ENCODE measurements at places on chromosomes 1 and 21.

- DNase-seq, result no peak
Measured at GRCh38 chr1:61247881-61248752, 165.8 kb downstream of the NFIA start.

DNA sequence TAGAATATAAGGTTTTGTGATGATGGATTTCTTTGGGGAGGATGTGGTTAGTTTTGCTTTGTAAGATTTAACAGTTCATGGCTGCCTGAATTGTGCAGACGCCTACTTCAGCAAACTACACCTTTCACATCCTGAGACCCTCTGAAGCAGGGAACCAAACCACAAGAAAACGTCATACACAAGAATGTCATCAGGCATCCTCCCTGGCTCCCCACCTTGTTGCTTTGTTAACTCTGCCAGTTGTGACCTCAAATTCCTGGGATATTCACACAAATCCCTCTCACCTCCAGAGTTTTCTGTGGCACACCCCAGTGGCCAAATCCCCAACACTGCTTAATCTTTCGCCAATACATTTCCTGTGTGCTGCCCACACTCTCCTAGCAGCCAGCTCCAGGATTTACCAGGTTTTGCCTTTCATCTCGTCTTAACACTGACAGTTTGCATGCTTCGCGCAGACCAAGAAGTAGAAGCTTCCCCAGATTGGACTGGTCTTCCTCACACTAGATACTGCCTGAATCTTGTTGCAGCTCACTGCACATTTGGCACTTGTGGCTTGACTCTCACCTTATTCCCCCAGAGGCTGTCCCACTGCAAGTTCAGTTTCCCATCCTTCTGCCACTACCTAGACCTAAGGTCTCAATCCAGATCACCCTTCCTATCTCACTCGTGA is 51.1 kb upstream of the CTTNBP2NL start:
- DNase-seq, result no peak

DNA sequence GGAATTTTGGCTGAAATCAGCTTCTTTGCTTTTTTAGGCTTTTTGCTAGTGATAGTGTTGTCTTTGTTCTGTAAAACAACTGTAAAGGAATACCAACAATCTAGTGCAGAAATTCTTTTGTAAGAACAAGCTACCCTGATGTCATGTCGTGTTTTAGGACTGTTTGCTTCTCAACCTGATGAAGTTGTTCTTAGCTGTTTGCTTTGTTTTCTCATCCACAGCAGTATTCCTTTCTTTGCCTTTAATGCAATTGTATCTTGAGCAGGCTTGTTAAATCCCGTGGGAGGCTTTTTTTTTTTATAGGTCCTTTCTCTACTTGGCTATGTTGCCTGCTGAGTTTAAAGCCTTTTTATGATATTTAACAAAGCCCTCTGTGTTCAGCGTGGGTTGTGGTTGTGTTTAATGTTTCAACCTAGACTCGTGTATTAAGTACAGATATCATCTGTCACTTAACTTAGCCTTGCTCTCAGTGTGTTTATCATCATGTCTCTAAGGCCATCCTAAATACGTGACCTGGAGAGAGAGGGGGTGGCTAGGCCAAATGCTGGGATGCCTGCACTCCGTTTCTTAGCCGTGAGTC is 31.6 kb downstream of the ADARB1 start:
- no peak for DNase-seq

DNA sequence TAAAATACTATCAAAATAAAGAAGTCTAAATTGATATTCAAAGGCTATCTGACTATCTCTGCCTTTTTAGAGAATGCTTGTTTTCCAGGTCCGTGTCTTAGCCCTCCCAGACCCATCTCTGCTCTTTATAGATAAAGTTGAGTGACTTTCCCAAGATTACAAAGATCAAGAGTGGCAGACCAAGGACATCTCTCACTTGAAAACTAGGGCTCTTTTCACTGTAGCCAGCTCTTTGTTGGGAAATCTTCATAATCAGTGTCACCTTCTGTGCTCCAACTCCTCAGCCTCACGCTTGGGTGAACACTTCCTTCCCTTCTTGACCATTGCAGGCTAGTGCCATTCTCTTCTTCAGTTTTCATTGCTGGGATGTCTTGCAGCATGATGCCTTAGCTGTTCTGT is 211.1 kb downstream of the PBX1 start:
- no peak for DNase-seq

- DNase-seq, result peak; percentile 87
Measured at GRCh38 chr21:37829447-37829846, 86.8 kb downstream of the KCNJ6 start.

GRCh38 chr1:56028244-56028643 is 551.1 kb downstream of the PLPP3 start:
- DNase-seq, result peak; percentile 39

DNA sequence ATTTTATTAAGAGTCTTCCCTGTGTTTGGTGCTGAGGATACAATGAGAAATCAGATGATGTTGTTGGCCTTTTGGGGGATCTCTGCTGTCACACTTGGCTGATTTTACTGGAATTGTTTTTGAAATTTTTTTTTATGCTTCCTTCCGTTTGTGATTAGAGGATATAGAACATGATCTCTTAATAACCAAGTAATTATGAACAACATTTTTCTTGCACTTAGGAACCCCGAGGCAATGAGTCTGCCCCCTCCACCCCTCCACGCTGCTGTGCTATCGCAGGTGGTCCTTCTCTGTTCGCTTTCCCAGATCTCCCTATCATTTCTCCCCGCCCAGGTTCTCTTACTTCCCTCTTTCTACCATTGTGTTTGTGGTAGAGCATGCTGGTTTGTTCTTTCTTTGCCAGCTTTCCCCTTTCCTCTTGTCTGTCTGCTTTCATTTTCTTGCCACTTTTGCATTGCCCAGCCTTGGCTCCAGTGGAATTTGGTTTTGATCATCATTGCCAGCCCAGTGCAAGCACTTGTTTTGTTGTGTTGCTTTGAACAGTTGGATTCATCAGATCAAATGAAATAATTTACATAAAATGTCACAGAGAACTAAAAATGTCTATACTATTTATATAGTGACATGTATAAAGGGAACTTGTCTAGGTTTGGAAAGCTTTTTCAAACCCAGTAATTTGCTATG is 73.1 kb upstream of the SCCPDH start:
- no peak for DNase-seq

DNA sequence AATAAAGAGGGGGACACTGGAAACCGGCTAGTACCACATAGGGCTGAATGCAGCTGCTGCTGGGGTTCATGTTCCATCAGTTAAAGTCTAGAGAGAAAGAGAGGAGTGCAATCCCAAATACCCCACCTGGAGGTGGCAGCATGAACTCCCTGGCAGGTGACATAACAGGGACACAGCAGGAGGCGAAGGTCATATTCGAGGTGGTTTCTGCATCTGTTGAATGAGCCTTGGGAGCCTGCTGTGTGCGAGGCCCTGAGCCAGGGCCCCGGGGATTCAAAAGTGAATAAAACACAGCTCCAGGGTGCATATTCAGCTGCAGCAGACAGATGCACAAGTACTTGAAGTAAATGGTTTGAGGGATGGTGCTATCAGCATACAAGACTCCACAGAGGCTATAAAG is 456.8 kb downstream of the SETD4 start:
- peak; percentile 43 for DNase-seq

GRCh38 chr1:18010945-18011344 is 96.7 kb upstream of the IGSF21 start:
- no peak for DNase-seq

DNA sequence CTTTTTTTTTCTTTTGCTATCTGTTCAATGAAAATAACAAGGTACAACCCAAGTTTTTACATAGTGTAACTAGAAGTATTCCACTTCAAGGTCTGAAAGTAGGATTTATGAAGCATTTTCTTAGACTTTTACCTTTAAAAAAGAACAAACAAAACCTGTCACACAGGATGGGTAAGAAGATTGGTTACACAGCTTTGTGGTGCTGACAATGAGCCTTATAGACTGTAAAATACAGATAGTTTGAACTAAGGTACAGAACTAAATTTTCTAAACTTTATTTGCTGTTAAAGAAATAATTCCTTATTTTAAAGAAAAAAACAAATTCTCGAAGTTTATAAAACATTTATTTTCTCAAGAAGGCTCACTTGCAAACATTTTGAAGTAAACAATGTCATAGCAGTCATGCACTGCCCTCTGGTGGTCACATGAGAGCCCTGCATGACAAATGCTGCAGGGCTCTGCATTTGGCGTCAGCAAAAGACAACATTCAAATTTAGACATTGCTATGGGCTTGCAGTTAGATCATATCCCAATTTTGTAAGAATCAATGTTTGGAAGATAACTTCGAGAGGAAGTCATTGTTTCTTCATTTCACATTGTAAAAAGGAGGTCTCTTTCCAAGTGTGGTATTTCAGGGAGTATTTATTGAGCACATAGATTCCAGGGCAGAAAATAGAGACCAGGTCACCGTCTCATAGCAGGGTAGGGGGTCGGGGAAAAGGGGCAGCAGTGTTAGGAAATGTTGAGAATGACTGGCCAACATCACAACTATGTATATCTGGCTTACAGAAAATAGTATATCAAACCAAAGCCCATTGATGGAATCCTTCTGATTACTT is 115.3 kb upstream of the FMN2 start:
- DNase-seq, result peak; percentile 81

GRCh38 chr1:166999500-167000055 is 10.5 kb downstream of the MAEL start:
- no peak for DNase-seq

DNA sequence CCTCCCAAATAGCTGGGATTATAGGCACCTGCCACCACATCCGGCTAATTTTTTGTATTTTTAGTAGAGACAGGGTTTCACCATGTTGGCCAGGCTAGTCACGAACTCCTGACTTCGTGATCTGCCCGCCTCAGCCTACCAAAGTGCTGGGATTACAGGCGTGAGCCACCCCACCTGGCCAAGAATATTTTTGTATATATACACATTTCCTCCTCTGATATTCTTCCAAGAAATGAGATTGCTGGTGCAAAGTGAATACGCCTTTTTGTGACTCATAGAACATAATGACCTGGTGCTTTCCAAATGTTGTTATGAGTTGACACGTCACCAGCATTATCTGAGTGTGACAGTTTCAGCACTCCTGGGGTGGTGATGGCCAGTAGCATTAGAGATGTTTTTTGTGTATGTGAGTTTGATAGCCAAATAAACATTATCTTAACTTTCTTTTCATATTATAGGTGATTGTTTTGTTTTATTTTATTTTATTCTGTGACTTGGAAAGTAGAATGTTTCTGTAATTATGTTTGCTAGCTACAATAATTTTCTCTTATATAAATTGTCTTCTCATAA is 54.9 kb downstream of the KCNK1 start:
- peak; percentile 29 for DNase-seq

DNA sequence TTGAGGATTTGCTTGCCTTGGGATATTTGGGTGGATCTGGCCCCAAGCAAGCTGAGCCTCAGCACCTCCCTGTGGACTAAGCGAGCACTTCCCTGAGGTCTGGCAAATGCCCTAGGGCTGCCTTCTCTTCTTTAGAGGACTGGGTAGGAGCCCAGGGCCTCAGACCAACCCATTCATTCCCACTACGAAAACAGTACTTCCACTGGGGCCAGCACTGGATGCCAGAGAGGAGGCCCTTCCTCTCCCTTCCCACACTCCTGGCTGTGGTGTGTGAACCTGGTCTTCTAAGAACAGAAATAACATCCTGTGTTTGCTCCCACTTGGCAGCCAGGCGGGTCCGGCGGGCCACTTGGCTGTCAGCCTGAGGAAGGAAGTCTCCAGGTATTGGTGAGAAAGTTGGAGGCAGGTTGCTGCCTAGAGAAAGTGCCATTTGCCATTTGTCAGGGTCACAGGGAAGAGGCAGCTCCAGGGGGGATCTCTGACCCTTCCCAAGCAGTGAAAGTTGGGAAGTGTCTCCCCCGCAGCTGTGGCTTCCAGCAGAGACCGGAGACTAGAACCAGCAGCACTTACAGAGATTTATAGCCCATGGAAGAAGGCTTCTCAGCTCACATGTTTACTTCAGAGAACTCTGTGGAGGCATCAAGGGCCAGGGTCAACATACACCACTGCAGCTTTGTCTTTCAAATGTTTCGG is 323.5 kb downstream of the SIPA1L2 start:
- no peak for DNase-seq

- DNase-seq, result no peak
Measured at GRCh38 chr1:109133002-109133706, 19.2 kb downstream of the ELAPOR1 start.

- peak; percentile 99 for DNase-seq
Measured at GRCh38 chr1:3419415-3420204, 34.9 kb upstream of the ARHGEF16 start.

- peak; percentile 95 for DNase-seq
Measured at GRCh38 chr1:206470692-206471414, 577 bp downstream of the IKBKE start.

GRCh38 chr1:244212797-244213475 is 161.9 kb downstream of the ZBTB18 start:
- no peak for DNase-seq

GRCh38 chr1:178784131-178784536 is 59.1 kb downstream of the RALGPS2 start:
- no peak for DNase-seq

GRCh38 chr1:33346927-33347649 is 26.2 kb upstream of the A3GALT2 start:
- DNase-seq, result peak; percentile 96

DNA sequence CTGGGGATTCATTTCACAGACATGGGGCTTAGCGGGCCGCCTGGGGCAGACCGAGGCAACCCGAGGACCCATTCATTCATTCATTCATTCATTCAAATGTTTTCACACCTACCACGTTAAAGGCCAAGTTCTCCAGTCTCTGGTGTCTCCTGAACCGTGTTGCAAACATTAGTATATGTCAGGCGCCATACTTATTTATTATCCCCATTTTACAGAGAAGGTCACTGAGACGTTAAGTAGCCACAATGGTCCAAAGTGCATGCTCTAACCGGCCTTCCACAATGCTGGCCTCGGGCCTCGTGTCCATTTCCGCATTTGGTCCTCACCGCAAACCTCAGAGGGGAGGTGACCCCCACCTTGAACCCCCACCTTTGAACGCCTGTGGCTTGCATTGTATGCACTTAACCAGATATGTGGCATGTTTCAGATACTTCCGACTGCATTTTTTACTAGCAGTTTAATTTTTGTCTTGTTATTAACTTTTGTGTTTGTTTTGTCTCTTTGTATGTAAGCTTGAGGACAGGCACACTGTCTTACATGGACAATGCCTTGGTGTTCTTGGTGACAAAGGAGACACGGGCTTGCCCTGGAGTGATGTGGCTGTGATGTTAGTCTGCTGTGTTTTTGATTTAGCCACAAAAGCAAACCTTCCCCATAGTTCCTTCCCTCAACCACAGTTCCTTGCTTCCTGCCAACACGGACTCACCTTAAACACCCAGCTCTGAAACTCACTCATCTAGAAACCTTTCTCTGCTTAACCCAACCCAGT is 1.2 kb upstream of the IFFO2 start:
- no peak for DNase-seq

DNA sequence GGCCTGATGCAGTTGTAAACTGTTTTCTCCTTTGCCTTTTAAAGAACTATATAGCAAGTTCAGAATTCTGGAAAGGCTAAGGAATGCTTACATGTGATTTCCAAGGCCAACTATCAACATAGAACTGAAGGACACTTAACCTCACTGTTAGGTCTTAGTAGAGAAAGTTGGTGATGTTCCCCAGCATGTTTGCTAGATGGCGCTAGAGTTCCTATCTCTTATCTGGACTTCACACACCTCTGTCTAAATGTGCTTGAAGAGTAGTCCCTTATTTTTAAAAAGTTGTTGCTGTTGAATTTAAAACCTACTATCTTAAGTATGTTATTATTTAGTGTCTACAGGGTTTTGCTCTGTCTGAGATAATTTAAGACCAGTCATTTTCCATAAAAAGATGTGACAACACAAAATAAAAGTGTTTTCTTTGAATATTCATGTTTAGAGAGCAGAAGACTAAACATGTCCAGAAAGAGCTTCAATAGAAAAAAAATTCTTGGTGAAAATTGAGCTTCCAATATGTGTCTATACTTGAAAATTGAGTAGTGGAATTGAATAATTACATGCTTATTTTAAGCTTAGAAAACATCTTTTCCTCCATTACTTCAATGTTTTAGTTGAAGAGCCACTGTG is 237.3 kb downstream of the S1PR1 start:
- no peak for DNase-seq

Measured in osteoblast (primary cell).